ENCODE measurements at places on chromosomes 1 and 21.

DNA sequence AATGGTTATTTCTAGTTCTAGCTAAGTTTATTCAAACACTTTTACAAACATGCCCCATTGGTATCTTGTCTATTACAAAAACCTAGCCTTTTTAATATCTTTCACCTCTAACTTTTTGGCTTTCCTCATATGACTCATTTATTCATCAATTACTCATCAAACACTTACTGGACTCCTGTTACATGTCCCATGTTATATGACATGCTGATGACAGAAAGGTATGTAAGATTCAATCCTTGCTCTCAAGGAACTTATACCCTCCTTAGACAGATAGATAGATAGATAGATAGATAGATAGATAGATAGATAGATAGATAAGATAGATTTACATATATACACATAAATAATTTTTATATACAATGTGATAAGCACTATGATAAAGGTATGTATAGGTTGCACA is 33.9 kb upstream of the INSL5 start:
- no peak for DNase-seq

DNA sequence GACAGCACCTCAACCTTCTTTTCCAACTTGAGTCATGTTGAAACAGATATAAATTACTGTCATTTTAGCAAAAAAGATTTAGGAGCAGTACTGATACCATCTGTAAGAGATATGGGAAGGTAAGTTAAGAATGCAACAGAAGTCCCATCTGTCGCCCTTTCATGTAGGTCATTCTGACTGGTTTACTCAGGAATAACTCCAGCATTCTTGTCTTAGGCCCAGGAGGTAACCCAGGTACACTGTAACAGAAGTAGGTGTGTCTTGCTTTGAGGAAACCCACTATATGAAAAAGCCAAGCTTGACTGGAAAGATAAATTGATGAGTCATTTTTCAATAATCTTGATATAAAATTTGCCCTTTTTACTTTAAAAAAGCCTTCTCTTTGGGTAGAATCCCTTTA is 35.4 kb downstream of the PGM1 start:
- no peak for DNase-seq

DNA sequence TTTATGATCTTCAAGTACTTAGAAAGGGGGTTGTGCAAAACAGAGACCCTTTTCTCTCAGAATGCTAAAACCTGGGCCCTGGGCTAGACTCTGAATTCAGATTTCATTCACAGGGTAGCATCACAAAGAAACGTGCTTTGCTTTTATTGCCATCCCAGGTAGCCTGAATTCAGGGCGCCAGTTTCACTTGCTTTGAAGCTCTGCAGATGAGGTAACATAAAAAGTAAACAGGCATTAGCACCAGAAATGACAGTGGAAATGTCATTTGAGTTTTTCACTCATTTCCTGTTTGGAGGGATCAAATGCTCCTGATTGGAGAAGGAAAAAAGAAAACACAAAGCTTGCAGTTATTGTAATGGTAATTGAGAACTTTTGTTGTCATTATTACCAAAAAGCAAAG is 2.6 kb downstream of the SYPL2 start:
- no peak for DNase-seq

GRCh38 chr1:9375912-9376311 is 83.2 kb downstream of the SPSB1 start:
- DNase-seq = peak; percentile 36

DNA sequence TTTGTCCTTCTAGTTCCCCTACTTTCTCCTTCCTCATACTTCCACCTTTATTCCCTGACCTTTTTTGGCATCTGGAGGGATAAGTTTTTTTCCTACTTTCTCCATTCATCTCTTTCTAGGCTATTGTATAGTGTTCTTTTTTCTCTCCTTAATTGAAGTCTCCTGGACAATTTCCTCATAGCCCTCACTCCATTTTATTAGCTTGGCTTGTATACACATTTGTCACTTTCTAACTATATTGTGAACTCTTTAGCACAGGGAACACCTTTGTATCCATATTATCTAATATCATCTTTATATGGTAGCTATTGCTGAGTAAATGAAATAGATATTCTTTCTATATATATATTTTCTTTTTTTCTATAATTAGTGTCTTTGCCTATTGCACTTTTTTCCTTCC is 47.6 kb downstream of the TMED5 start:
- no peak for DNase-seq

GRCh38 chr1:48245106-48245505 is 22.6 kb downstream of the SLC5A9 start:
- DNase-seq = no peak

DNA sequence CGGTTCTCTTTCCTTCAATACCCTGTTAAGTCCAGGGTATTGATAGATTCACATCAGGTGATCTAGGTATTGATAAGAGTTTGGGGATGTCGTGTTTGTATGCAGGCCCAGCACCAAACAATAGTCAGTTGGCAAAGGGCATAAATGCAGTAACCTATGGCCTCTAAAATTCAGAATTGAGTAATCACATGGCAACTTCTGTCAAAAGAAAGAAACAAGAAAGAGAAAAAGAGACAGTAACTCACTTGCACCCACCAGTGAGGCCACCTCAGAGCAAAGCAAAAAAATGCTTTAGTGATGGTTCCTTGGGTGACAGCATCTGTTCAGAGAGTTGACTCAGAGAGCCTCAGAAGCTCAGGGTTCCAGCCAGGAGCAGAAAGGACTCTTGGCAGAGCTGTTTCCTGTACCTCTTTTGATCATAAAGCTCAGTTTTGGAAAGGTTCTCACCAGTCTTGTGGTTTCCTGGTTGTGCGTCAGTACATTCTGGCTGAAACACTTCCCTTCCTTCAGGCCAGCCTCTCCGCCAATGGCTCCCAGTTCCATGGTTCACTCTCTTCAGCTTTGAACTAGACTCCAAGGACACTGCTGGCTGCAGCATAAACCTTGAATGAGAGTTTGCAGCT is 70.1 kb upstream of the GORAB start:
- no peak for DNase-seq

Measured in NCI-H82 (cell line).